ENCODE measurements at places on chromosomes 1 and 21. TPM values are rescaled to one million over a fixed set of nuclear protein-coding genes. Genes with fewer than 3 reads are reported as not detected.

The HAPLN2 gene
- not detected for total RNA-seq

The NCF2 gene
- 4.2 TPM for total RNA-seq

- no peak overlapping the region for H3K4me3 ChIP-seq
- no peak for DNase-seq
- H3K27me3 ChIP-seq, result no peaks in the 10 kb centered on the region
- no peaks in the 10 kb centered on the region for H3K36me3 ChIP-seq
- H3K4me1 ChIP-seq, result peaks cover 39% of the 10 kb centered on the region
- H3K27ac ChIP-seq, result no peak overlapping the region
These were observed 17.6 kb downstream of the RNU5D-1 start for GRCh38 chr1:44713321-44713781.

DNA sequence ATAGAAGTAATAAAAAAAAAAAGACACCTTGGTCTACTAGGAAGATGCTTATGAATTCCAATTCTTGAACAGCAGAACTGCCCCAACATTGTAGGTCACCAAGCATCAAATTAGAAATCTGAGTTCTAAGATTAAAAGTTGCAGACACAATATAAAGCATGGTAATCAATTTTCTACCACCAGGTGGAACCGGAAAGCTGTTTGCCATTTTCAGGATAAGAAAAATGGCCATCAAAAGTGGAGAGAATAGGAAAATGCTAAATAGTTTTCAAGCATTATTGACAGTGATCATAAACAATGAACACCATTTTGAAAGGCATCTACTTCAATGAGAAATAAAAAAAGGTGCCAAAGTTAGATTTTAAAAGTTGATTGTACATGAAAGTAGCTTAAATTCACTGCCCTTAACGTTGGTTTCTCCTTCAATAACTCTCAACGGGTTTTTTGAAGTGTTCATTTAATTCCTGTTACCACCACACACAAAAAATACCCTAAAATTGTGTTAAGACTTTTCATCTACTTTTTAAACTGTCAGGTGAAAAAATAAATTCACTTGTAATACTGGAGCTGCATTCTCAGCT lies 252.9 kb downstream of the KCNT2 start:
- H3K36me3 ChIP-seq, result no peaks in the 10 kb centered on the region
- no peak for DNase-seq
- no peaks in the 10 kb centered on the region for H3K4me1 ChIP-seq
- no peak overlapping the region for H3K27ac ChIP-seq
- H3K27me3 ChIP-seq, result no peaks in the 10 kb centered on the region

DNA sequence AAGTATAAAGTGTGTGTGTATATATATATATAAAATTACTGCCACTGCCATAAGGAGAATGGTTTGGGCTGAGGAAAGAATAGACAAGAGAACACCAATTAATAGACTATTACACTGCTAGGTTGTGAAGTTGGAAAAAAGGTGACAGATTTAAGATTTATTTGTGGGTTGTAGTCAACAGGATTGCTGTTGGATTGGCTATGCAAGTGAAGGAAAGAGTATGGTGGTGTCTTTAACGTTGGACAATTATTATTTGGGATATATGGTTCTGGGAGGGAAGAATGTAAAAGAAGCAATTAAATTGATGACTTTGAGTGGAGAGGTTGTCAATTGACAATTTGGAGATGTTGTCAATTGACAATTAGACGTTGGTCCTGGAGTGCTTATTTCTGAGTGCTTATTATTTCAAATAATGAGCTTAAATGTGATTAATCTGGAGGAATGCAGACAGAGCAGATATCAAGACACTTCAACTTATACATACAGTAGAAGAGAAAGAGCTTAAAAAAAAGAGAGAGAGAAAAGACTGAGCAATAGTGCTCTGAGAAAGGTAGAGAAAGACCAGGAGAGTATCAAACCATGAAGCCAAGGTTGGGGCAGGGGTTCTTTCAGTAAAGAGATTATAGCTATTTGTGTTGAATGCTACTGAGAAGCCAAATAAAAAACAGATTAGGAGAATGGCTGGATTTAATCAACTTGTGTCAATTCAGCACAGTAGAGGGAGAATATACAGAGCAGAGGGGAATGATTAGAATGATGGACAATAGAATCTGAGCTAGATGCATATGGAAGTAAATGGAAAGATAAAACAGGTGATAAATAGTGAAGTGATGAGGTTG lies 9.7 kb downstream of the PTGS2 start:
- peaks cover 13% of the 10 kb centered on the region for H3K27me3 ChIP-seq
- DNase-seq, result no peak
- no peak overlapping the region for H3K4me3 ChIP-seq
- no peaks in the 10 kb centered on the region for H3K4me1 ChIP-seq
- H3K27ac ChIP-seq, result no peak overlapping the region

The LAMC2 gene
- total RNA-seq, result not detected

DNA sequence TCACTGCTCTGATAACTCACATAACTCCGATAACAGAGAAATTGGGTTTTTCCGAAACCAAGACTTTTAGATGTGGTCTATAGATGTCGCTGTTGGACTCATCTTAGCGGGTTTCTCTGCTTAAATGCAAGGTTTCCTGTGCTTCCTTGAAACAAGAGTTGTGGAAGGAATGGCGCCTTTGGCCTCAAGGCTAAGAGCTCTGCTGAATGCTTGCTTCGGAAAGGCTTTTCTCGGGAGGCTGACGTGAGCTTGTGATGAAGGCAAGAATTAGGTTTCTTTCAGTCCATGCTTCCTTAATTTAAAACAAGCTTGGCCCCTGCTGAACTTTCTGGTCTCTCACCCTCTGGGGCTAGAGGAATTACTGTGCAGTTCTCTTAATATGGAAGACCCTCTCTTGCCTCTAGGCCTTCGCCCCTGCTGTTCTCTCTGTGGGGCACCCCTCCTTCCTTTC lies 113.5 kb downstream of the MAP3K21 start:
- peak; percentile 4 for DNase-seq
- no peak overlapping the region for H3K4me3 ChIP-seq
- peaks cover 19% of the 10 kb centered on the region for H3K27me3 ChIP-seq

The MLLT11 gene
- total RNA-seq, result 4.8 TPM

- no peak overlapping the region for H3K4me3 ChIP-seq
- no peaks in the 10 kb centered on the region for H3K4me1 ChIP-seq
- no peaks in the 10 kb centered on the region for H3K36me3 ChIP-seq
These were observed 159.0 kb downstream of the PTBP2 start for GRCh38 chr1:96880626-96881025.

The ANGPTL1 gene
- not detected for total RNA-seq

GRCh38 chr1:200118779-200119505 lies 91.4 kb downstream of the NR5A2 start:
- no peak overlapping the region for H3K4me3 ChIP-seq
- H3K36me3 ChIP-seq, result no peaks in the 10 kb centered on the region

The CD5L gene
- total RNA-seq, result not detected

DNA sequence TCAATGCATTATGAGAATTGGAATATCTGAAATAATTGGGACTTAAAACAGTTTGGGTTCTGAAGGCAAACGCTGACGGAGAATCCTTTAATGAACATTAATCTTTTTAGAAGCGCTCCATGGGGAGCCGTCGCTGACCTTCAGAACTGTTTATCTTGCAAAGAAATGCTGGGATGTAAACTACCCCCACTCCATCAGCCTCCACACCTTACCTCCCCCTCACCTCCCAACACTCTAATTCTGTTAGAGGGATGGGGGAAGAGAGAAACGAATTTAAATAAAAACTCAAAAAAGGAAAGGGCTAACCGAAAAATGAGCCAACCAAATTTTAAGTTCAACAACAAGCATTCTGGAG lies 44.1 kb upstream of the DNAJC6 start:
- peaks cover 34% of the 10 kb centered on the region for H3K27me3 ChIP-seq
- no peak for DNase-seq
- peaks cover 26% of the 10 kb centered on the region for H3K4me1 ChIP-seq
- no peak overlapping the region for H3K27ac ChIP-seq

GRCh38 chr1:68000191-68000590 lies 50.2 kb downstream of the DIRAS3 start:
- H3K27ac ChIP-seq, result no peak overlapping the region
- DNase-seq, result no peak
- no peaks in the 10 kb centered on the region for H3K4me1 ChIP-seq
- no peaks in the 10 kb centered on the region for H3K27me3 ChIP-seq
- no peaks in the 10 kb centered on the region for H3K36me3 ChIP-seq

DNA sequence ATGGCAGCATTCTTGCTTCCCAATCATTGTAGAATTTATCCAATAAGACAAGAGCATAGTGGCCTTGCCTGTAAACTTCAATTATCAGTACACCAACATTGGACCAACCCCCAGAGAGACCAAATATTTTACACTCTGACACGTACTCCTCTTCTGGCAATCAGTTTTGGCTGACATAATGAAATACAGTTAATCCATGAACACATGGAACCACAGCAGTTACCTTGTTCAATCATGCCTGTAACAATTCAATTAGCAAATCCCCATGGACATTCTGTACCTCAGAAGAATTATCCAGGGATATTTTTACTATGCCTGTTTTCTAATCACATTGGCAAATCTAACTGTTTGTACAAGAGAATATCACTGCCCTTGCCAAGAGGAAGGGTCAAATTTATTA lies 2162.0 kb downstream of the MRPL39 start:
- H3K36me3 ChIP-seq, result no peaks in the 10 kb centered on the region
- no peaks in the 10 kb centered on the region for H3K27me3 ChIP-seq
- no peak for DNase-seq
- H3K4me1 ChIP-seq, result no peaks in the 10 kb centered on the region

DNA sequence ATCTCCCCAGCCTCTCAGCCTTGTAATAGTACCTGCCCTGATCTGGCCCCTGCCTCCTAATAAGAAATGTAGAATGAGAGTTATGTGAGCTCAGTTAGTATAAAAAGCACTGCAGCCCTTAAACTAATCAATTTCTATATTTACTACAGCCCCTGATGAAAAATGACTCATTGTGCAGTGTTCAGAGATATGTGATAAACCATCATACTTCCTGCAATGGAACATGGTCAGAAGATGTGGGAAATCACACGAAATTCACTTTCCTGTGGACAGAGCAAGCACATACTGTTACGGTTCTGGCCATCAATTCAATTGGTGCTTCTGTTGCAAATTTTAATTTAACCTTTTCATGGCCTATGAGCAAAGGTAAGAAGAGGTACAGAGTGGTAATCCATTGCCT lies 176.8 kb upstream of the PDE4B start:
- H3K4me1 ChIP-seq, result no peaks in the 10 kb centered on the region
- no peaks in the 10 kb centered on the region for H3K36me3 ChIP-seq
- H3K27ac ChIP-seq, result no peak overlapping the region
- DNase-seq, result no peak
- no peaks in the 10 kb centered on the region for H3K27me3 ChIP-seq
- no peak overlapping the region for H3K4me3 ChIP-seq

The HHIPL2 gene
- total RNA-seq, result not detected

- no peak overlapping the region for H3K4me3 ChIP-seq
- H3K27me3 ChIP-seq, result peaks cover 1% of the 10 kb centered on the region
- no peak overlapping the region for H3K27ac ChIP-seq
- H3K36me3 ChIP-seq, result no peaks in the 10 kb centered on the region
These were observed 11.3 kb upstream of the SLC1A7 start for GRCh38 chr1:53153752-53154151.

- H3K36me3 ChIP-seq, result no peaks in the 10 kb centered on the region
- no peak overlapping the region for H3K27ac ChIP-seq
- no peaks in the 10 kb centered on the region for H3K4me1 ChIP-seq
- H3K4me3 ChIP-seq, result no peak overlapping the region
- H3K27me3 ChIP-seq, result peaks cover 6% of the 10 kb centered on the region
These were observed 370.9 kb downstream of the PTPRU start for GRCh38 chr1:29607236-29607635.

GRCh38 chr1:43904660-43905551 lies 28.7 kb upstream of the ARTN start:
- DNase-seq, result no peak
- H3K36me3 ChIP-seq, result no peaks in the 10 kb centered on the region
- no peaks in the 10 kb centered on the region for H3K27me3 ChIP-seq
- no peaks in the 10 kb centered on the region for H3K4me1 ChIP-seq
- H3K4me3 ChIP-seq, result no peak overlapping the region

GRCh38 chr1:27596986-27597385 lies 7.0 kb downstream of the AHDC1 start:
- DNase-seq, result peak; percentile 41
- H3K36me3 ChIP-seq, result no peaks in the 10 kb centered on the region
- H3K4me1 ChIP-seq, result peaks cover 31% of the 10 kb centered on the region
- no peaks in the 10 kb centered on the region for H3K27me3 ChIP-seq
- H3K4me3 ChIP-seq, result no peak overlapping the region
- H3K27ac ChIP-seq, result no peak overlapping the region

DNA sequence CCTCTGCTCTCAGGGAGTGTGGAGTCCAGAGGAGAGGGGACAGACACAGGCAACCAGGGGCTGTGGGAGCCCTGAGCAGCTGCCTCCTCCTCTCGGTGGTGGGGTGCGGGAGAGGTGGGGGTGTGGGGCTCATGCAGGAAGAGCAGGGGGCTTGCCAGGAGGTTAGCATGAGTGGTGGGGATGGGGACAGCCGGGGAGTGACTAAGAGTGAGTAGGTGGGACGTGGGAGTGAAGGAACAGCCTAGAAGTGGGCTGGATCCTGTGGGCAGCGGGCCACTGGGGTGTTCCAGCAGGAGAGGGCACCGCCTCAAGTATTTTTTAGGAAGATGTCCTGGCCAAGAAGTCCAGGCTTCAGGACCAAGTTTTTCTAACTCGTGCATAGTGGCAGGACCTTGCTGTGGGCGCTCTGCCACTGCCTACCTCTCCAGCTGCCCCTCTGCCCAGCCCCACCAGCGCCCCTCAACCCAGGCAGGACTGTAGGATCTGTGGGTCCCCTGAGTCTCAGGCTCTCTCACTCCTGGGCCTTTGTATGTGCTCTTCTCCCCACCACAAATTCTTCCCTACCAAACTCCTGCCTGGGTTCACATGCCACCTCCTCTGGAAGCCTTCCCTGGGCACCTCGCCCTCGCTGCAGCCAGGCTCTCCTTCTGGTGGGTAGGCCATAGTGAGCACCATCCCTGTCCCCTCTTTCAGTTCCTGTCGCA lies 18.8 kb upstream of the LHX4 start:
- DNase-seq, result no peak
- no peak overlapping the region for H3K4me3 ChIP-seq
- H3K4me1 ChIP-seq, result peaks cover 11% of the 10 kb centered on the region

DNA sequence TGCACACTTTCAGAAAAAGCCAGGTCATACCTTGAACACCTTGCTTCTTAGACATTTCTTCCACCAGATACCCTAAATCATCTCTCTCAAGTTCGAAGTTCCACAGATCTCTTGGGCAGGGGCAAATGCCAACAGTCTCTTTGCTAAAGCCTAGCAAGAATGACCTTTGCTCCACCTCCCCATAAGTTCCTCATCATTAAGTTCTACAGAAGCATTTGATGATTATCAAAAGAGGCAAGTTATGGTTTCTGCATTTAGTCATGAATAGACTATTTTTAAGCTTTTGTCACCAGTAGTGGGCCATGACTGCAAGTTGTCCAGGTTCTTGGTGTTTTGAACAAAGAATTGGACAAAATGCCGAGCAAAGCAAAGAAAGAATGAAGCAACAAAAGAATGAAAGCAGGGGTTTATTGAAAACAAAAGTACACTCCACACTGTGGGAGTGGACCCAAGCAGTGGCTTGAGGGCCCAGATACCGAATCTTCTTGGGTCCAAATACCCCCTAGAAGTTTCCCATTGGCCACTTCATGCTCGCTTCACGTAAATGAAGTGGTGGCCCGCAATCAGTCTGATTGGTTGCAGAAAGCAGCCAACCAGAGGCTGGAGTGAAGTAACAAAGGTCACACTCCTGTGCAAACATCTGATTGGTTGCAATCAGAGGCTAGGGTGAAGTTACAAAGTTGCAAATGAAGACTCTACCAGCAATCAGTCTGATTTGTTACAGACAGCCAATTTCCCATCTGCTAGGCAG lies 9.8 kb upstream of the EGLN1 start:
- no peaks in the 10 kb centered on the region for H3K36me3 ChIP-seq
- H3K27ac ChIP-seq, result no peak overlapping the region
- no peak for DNase-seq
- H3K4me3 ChIP-seq, result no peak overlapping the region
- peaks cover 16% of the 10 kb centered on the region for H3K27me3 ChIP-seq
- no peaks in the 10 kb centered on the region for H3K4me1 ChIP-seq
